Stimulated activated CD4-positive, alpha-beta T cell treated with anti-CD3 and anti-CD28 coated beads, Interleukin-2, amount 100 ng/mL, for 48 hours (primary cell): ENCODE measurements at places on chromosomes 12 and 14.

GRCh38 chr12:72094490-72094889, 155.8 kb downstream of the TPH2 start:
- no peak for DNase-seq

DNA sequence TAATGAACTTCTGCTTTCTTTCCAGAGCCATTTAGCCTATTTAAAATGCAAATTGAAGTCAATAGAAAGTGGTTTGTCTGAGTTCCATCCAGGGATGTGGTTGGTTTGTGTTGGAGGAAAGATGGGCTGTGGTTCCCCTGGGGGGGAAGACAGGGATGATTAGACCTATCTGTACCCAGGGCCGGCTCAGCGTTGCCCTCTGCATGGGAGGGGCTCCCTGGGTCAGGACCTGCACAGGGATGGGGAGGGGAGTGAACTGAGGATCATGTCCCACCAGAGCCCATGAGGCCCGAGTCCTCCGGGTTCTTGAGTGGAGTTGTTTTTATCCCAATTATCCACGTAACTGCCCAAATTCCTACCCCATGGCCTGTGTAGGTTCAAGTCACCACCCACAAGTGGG, 76.9 kb upstream of the SFSWAP start:
- DNase-seq, result no peak

GRCh38 chr12:64688219-64688618, 71.0 kb downstream of the GNS start:
- no peak for DNase-seq

- no peak for DNase-seq
Observed at GRCh38 chr12:39074063-39074462, 168.7 kb upstream of the CPNE8 start.
